Retina (tissue), 1 donor: ENCODE measurements at places on chromosomes 2 and 18.

GRCh38 chr18:7901657-7902056, 334.5 kb downstream of the PTPRM start:
- DNase-seq, result no peak

DNA sequence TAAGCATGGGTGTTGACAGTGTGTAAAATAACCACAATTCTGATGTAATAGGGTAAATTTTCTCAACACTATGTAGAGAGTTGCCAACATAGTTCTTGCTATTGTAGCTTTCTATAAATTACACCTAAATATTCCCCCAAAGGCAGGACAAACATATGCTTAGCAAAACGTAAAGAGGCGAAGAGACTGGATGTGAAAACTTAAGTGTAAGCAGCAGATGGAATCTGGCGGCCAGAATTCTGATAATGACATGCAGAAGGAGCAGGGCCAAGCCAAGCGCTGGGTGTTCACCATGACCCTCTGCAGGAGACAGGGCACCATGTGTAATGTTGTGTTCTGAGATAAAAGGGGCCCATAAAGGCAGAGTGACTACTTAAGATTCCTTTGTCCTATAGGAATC, 105.2 kb upstream of the ZNF521 start:
- DNase-seq, result no peak

- DNase-seq, result no peak
Measured at GRCh38 chr2:97788986-97789644, 75.7 kb downstream of the ZAP70 start.

DNA sequence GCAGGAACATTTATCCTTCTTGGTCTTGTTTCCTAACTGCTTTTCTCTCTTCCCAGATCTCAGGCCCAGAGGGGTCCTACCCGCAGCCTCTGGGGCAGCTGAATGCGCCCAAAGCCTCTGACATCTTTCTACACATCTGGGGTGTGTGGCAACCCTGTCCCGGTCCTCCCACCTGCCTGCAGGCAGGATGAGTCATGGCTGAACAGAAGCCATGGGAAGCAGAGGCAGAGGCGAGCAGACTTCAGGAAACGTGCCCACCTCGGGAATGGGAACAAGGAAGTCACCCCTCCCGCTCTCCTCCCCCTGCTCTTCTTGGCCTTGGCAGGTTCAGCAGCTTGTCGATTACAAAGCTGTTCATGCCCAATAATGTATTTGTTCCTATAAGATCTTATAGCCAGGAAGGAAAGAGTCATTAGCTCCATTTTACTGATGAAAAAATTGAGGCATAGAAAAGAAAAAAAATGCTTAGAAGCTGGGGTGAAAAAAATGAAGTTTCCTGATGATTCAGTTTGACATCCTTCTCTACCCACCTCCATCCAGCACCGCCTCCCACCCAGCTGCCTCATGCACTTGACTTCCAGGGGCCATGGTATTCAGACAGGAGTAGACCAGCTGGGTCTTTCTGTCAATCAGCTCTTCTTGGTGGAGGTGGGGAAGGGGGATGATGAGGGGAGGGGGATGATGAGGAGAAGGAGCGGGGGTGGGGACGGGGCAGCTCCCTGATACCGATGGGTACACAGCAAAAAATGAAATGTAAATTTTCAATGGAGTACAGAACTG, 10.4 kb upstream of the KCNF1 start:
- no peak for DNase-seq

DNA sequence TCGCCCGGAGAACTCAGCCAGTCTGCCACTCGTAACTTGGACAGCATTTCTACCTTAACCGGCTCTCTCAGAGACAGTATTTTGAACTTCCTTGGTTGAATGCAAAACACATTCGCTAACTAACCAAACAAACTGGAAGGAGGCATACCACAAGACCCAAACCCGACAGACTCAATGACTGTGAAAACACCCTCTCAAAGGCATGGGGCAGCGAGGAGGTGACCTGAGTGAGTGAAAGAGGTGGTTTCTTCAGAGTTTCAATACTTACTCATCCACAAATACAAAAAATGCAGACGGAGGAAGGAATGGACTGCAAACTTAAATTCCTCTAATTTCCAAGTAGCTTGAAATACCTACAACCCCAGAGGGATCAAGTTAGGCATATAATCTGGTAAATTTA, 132.9 kb downstream of the GAREM1 start:
- no peak for DNase-seq

- no peak for DNase-seq
Measured at GRCh38 chr2:11054783-11055678, 100.2 kb upstream of the SLC66A3 start.

DNA sequence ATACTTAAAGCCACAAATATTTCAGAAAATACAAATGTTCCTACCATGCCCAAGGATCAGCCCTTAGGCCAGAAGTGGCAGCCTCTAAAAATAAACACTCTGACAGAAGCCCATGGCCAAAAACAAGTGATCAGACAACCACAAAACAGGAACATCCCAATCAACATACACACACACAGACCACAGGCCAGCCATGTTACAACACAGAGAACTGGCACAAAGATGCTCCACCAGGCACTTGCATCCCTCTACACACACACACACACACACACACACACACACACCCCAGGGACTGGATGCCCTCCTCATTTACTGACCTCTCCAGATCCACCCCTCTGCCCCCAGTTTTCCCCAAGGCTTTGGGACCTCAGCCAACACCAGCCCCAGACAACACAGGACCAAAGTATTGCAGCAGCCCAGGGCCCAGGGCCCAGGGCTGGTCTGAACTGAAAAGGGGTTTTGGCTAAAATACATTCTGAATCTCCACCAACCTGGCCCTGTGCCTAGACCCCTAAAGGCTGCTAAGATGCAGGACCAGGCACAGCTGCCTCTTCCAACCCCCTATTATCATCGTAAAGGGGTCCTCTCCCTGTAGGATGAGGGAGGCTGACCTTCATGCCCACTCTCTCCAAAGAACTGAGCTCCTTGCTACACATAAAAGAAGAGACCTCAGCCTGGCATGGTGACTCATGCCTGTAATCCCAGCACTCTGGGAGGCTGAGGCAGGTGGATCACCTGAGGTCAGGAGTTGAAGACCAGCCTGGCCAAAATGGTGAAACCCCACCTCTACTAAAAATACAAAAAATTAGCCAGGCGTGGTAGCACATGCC, 151.4 kb downstream of the TNS1 start:
- no peak for DNase-seq

GRCh38 chr2:10124538-10125045, 2.1 kb downstream of the RRM2 start:
- DNase-seq, result peak; percentile 52

DNA sequence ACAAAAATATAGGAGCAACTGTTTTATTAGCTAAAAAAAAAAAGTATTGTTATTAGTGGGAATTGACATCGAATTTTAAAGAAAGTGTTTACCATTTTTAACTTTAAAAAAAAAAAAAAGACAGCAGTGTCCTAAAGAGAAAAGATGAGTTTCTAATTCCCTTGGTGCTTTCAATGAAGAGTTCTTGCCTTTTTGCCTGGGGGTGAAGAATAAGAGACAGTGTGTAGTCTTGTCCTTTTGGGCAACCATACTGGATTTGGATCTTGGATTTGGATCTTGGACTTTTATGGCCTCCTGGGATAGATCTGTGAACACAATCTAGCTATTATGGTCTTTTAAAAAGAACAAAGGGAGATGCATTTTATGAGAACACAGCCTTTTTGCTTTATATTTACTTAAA, 60.2 kb upstream of the GLS start:
- no peak for DNase-seq

GRCh38 chr18:63119647-63120046, 199.9 kb downstream of the BCL2 start:
- peak; percentile 46 for DNase-seq

- no peak for DNase-seq
Measured at GRCh38 chr2:145028101-145028920, 508.4 kb upstream of the ZEB2 start.

- no peak for DNase-seq
Measured at GRCh38 chr2:71735676-71736075, 282.3 kb downstream of the DYSF start.

- no peak for DNase-seq
Measured at GRCh38 chr18:36697905-36698304, 130.9 kb downstream of the TPGS2 start.

- peak; percentile 60 for DNase-seq
Measured at GRCh38 chr2:112582314-112582746, 2.1 kb upstream of the CHCHD5 start.

- no peak for DNase-seq
Measured at GRCh38 chr18:13279181-13280069, 60.9 kb downstream of the LDLRAD4 start.

GRCh38 chr2:201483342-201483741, 31.8 kb downstream of the STRADB start:
- DNase-seq, result no peak

GRCh38 chr2:11920993-11921583, 174.7 kb downstream of the LPIN1 start:
- DNase-seq, result no peak

DNA sequence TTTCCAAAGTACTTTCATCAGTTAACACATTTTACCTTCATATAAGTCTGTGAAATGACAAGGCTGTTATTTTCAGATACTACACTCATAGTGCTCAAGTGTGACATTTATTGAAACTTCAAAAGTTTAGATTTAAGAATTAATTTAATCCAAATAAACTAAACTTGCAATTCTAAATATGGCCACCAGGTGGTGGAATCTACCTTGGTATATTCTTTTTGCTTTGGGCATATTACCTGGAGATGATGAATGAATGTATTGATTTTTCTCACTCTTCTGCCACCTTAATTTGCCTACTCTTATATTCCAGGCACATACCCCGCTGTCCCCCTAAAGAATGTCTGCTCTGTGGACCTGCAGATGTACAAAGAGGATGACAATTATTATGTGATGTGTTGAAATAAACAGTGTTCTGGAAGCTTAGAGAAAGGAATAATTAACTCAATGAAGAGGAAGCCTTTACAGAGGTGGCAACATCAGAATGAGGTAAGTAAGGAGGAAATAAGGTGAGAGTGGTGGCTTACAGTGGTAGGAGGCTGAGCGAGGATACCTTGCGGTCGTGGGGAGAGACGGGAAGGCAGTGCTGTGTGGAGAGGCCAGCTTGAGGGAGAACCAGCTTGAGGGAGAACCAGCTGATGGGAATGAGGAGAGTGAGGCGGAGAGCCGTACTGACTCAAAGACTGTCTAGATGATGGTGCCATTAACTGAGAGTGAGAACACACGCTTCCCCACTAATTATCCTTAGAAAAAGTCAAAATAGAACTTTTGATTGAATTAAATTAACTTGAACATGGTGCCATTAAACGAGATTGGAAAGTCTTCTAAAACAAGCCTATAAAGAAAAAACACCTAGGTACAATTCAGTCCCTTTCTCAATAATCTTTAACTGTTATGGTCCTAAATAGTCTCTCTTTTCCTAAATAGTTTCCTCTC, 179.5 kb downstream of the CELF4 start:
- peak; percentile 44 for DNase-seq

DNA sequence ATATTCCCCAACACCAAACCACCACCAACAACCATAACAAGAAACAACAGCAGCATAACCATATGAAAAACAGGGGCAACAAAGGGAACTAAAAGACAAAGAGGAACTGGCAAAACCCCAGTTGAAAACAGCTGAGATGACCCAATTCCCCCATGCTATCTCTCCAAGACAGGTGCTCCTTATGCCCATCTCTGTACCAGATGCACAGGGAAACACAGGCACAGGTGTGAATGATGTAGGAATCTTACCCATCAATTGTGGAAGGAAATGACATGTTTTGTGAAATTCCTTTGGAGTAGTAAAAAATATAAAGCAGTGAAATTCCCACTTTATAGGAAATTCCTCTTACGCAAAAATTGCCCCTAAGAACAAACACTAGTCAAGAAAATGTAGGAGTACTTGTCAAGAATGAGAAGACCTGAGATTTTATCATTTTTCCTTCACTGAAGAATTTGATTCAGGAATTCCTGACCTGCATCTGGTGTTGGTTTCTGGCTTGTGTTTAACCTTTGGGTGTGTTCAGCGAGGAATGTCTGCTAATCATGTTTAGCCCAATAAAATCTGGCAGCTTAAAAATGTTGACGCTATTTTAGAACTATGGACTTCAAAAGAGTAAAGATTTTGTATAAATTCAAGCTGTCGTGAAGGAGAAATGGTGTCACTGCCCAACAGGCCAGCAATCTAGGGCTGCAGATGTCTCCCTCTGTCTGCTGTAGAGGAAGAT, 67.7 kb upstream of the ARHGAP28 start:
- DNase-seq, result no peak

- DNase-seq, result no peak
Measured at GRCh38 chr2:215277944-215278343, 33.9 kb upstream of the ATIC start.

DNA sequence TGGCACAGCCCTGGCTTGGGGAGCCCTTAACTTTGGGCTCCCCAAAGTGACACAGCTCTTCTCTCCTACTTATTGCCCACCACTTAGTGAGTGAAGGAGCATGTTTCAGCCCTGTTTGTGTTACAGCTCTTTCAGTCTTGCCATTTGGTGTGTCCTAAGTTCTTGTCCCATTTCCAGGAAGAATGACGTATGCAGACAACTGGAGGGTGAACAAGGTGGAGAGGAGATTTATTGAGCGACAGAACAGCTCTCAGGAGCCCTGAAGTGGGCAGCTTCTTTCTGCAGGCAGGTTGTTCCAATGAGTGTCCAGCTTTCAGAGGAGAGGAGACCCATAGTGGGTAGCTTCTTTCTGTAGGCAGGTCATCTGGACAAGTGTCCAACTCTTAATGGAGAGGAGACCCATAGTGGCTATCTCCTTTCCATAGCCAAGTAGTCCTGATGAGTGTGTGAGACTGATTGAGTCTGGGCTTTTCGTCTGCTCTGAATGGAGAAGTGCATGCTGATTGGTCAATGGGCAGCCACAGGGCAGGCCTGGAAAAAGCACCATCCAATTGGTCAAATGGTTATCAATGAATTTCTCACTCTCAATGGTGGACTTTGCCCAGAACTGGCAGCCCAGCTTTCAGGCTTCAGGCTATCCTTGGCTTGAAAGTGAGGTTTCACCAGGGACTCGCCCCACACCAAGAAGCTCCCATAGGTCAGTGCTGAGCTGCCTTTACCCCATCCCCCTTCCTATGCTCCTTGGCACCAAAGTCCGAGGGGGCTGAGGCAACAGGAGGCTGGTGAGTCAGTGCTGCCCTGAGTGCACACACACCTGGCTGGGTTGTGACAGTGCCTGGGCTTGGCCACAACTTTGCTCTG, 688.2 kb downstream of the NYAP2 start:
- no peak for DNase-seq

DNA sequence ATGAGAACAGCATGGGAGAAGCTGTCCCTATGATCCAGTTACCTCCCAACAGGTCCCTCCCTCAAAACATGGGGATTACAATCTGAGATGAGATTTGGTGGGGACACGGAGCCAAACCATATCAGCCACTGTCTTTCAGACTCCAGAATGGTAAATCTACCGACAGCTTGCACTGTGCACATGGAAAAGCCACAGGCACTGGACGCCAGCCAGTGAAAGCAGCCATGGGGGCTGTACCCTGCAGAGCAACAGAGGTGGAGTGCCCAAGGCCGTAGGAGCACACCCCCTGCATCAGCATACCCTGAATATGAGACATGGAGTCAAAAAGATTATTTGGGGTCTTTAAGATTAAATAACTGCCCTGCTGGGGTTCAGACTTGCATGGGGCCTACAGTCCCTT, 218.4 kb downstream of the PDE1A start:
- no peak for DNase-seq
